Putamen (tissue), 1 donor: ENCODE measurements at places on chromosomes 1 and 21.

- peak; percentile 47 for DNase-seq
Measured at GRCh38 chr1:176559878-176560277, 96.9 kb downstream of the PAPPA2 start.

GRCh38 chr1:119808491-119808890, 2.8 kb downstream of the REG4 start:
- no peak for DNase-seq

GRCh38 chr1:58815069-58815685, 31.3 kb upstream of the JUN start:
- peak; percentile 25 for DNase-seq

- no peak for DNase-seq
Measured at GRCh38 chr1:30327370-30328099, 395.9 kb downstream of the MATN1 start.

GRCh38 chr1:65114322-65114721, 33.7 kb upstream of the AK4 start:
- peak; percentile 7 for DNase-seq

GRCh38 chr1:12486401-12487005, 131.5 kb downstream of the DHRS3 start:
- DNase-seq: no peak

DNA sequence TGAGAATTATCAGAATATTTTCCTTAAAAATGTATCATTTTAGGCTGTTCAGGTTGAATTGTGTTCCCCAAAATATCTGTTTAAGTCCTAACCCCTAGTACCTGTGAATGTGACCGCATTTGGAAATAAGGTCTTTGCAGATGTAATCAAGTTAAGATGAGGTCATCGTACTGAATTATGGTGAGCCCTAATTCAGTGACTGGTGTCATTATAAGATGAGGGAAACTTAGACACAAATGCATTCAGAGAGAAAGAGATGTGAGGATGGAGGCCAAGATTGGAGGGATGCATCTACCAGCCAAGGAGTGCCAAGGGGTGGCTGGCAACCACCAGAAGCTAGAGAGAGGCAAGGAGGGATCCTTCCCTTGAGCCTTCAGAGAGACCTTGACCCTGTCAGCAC, 4.1 kb downstream of the RAB4A start:
- no peak for DNase-seq

- no peak for DNase-seq
Measured at GRCh38 chr1:230958370-230958769, 20.3 kb downstream of the TTC13 start.

DNA sequence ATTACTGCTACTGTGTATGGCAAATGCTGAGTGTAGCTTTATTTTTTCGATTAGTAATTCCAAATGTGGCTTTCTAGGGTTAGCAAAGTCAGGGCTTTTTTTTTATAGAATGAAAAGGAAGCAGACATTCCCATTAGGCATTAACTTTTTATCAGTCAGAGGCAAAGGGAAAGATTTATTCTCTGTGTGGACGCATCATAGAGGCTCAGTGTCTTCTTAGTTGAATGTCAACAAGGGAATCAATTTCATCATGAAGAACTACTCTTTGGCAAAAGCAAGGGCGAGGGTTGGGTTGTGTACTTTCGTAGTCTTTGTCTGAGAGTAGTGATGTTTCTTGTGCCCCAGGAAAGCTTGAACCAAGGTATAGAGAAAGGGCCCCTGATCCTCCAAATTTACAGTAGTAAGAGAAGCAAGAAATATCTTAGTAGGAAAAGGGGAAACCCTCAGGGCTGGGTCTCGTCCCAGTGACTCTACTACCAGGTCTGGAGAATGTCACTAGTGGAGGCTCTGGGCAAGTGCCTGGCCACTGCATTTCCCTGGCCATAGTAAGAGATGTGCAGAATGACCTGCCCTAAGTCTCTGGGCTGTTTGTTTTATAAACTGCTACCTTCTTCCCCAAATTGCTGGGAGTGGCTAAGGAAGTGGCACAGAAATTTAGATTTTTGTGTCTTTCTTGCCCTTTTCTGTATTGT, 30.0 kb upstream of the MACF1 start:
- no peak for DNase-seq

- DNase-seq: no peak
Measured at GRCh38 chr1:5388622-5389021, 603.6 kb downstream of the NPHP4 start.
